ENCODE measurements at places on chromosomes 13 and 19. TPM values are rescaled to one million over a fixed set of nuclear protein-coding genes. Genes with fewer than 3 reads are reported as not detected.

DNA sequence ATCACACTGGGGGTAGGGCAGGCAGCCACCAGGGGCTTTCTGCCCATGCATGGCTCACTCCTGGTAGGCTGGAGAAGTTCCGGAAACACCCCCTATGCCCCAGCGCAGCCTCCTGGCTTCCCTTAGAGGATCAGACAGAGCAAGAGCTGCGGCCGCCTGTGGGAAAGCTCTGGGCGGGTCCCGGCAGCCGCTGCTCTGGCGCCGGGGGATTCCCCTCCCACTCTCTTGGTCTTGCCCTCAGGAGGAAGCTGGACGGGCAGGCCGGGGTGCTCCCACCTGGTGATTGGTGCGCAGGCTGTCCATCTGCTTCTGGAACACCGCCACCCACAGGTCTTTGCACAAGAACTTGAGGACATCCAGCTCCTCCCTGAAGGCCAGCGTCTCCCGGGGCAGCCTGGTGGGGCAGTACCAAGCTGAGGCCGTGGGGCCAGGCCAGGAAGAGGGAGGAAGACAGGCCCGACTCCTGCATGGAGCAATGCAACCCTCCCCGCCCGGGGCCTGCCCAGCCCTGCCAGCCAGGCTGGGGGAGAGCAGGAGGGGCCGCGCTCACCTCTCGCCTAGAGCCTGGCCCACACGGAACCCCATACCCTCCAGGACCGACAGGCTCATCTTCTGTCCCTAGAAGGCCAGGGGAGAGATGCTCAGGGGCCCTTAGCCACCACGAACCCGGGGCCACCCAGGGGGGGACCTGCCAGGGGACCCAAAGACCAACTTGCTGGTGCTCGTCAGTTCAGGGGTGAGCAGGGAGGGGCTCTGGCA, 4.0 kb upstream of the NKPD1 start:
- H3K4me1 ChIP-seq = no peaks in the 10 kb centered on the region
- no peak overlapping the region for H3K27ac ChIP-seq
- no peak overlapping the region for H3K4me3 ChIP-seq
- no peak for DNase-seq
- no peaks in the 10 kb centered on the region for H3K36me3 ChIP-seq
- H3K27me3 ChIP-seq = no peaks in the 10 kb centered on the region

DNA sequence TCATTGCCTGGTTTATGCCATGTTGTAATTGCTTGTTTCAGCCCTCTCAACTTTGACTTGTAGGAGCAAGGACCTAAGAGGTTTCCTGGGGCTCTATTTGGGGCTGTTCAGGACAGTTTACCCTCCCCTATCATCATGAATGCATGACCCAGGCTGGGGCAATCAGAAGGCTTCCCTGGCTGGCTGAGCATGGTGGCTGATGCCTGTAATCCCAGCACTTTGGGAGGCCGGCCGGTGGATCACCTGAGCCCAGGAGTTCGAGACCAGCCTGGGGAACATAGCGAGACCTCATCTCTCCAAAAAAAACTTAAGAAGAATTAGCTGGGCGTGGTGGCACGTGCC, 6.1 kb upstream of the LSM4 start:
- H3K27me3 ChIP-seq = no peaks in the 10 kb centered on the region
- H3K4me3 ChIP-seq = peak overlapping the region; percentile 12

DNA sequence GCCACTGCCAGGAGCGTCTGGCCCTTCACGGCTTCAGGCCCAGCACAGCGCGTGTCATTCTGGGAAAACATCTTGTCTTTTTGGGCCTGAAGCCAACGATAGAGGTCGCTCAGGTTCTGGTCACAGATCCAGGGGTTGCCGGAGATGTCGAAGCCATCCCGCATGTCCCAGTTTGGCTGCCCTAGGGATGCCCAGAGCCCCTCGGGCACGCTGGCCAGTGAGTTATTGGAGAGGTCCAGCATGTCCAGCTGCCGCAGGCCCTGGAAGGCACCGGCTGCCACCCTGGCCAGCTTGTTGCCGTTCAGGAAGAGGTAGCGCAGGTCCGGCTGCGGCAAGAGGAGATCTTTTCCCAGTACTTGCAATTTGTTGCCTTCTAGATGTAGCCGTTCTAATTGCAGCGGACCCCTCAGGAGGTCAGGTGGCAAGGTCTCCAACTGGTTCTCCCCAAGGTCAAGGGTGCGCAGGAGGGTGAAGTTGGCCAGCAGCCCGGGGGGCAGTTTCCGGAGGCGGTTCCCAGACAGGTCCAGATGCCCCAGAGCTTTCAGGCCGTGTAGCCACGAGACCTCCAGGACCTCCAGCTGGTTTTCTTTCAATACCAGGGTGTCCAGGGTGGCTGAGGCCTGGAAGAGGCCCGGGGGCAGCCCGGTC, 1.8 kb downstream of the LRG1 start:
- peak overlapping the region; percentile 81 for H3K4me3 ChIP-seq
- H3K27me3 ChIP-seq = no peaks in the 10 kb centered on the region
- DNase-seq = peak; percentile 78
- H3K36me3 ChIP-seq = no peaks in the 10 kb centered on the region

DNA sequence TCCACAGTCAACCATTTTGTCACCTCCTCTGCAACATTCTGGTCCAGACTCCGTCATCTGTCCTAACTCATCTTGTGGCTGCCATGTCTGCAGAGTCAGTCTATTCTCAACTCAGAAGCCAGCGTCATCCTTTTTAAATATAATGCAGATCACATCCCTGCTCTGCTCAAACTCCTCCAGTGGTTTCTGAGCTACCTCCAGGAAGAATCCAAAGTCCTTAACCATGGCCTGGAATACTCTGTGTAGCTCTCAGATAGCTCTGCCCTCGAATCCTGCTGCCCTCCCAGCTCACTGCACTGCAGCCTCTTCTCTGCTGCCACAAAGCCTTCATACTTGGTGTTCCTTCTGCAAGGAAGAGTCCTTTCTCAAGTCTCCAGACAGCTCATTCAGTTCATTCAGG, 190.8 kb downstream of the FOXO1 start:
- H3K4me3 ChIP-seq = no peak overlapping the region
- no peaks in the 10 kb centered on the region for H3K27me3 ChIP-seq
- peak overlapping the region; percentile 94 for H3K27ac ChIP-seq
- H3K4me1 ChIP-seq = peaks cover 18% of the 10 kb centered on the region
- H3K36me3 ChIP-seq = no peaks in the 10 kb centered on the region

The KLK7 gene
- total RNA-seq = not detected

Measured in right lobe of liver (tissue), 6 donors.